Liver (tissue), 10 donors: ENCODE measurements at places on chromosomes 11 and 22.

GRCh38 chr11:118149493-118149892 lies 3.1 kb downstream of the SCN4B start:
- no peak overlapping the region for H3K4me3 ChIP-seq
- H3K4me1 ChIP-seq, result peaks cover 6% of the 10 kb centered on the region
- no peaks in the 10 kb centered on the region for H3K36me3 ChIP-seq
- DNase-seq, result no peak
- peaks cover 7% of the 10 kb centered on the region for H3K27me3 ChIP-seq

DNA sequence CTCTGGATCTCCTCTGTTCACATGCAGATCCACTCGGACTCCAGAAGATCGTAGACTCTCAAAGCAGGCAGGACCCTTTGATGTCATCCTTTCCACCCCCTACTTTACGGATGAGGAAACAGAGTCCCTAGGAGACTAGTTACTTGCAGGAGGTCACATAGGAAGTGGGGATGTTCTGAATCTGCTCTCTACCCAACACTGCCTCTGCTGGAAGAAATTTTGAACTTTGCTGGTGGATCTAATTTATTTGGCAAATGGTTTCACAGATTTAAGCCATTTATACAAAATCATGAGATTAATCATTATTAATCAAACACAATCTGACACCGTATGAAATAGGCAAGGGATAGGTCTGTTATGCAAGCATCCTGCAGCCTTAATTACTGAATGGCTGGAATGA lies 55.0 kb upstream of the USP47 start:
- DNase-seq, result no peak
- no peak overlapping the region for H3K27ac ChIP-seq
- peaks cover 2% of the 10 kb centered on the region for H3K27me3 ChIP-seq

GRCh38 chr11:66050581-66051231 lies 1.5 kb upstream of the SF3B2 start:
- H3K4me1 ChIP-seq, result peaks cover 35% of the 10 kb centered on the region
- peaks cover 3% of the 10 kb centered on the region for H3K36me3 ChIP-seq
- no peak overlapping the region for H3K4me3 ChIP-seq
- H3K27me3 ChIP-seq, result no peaks in the 10 kb centered on the region

- H3K4me1 ChIP-seq, result no peaks in the 10 kb centered on the region
- peaks cover 14% of the 10 kb centered on the region for H3K36me3 ChIP-seq
- no peak overlapping the region for H3K27ac ChIP-seq
- no peak overlapping the region for H3K4me3 ChIP-seq
Observed at GRCh38 chr22:40975366-40975765, 24.2 kb downstream of the RBX1 start.

GRCh38 chr11:108985236-108985944 lies 320.5 kb downstream of the DDX10 start:
- H3K36me3 ChIP-seq, result no peaks in the 10 kb centered on the region
- H3K4me3 ChIP-seq, result no peak overlapping the region
- no peak for DNase-seq
- H3K27me3 ChIP-seq, result no peaks in the 10 kb centered on the region

GRCh38 chr22:45977551-45978274 lies 751 bp upstream of the WNT7B start:
- H3K27ac ChIP-seq, result no peak overlapping the region
- H3K27me3 ChIP-seq, result peaks cover 5% of the 10 kb centered on the region
- no peaks in the 10 kb centered on the region for H3K36me3 ChIP-seq
- no peak for DNase-seq
- peaks cover 18% of the 10 kb centered on the region for H3K4me1 ChIP-seq

DNA sequence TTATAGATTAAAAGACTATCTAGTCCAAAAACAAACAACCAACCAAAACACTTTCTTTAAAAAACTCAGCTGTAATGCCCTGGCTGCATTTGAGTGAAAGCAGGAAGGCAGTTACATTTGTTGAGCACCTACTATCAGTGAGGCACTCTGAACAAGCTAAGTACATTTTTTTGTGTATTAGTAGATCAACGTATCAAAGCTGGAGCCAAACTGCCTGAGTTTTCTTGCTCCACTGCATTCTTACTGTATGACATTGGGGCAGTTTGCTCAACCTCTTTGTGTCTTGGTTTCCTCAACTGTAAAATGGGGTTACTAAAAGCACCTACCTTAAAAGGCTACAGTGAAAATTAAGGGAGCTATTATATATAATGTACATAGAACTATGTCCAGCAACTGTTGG lies 22.0 kb downstream of the COA4 start:
- no peaks in the 10 kb centered on the region for H3K4me1 ChIP-seq
- no peak for DNase-seq
- H3K4me3 ChIP-seq, result no peak overlapping the region
- H3K27me3 ChIP-seq, result no peaks in the 10 kb centered on the region
- no peaks in the 10 kb centered on the region for H3K36me3 ChIP-seq

- no peak overlapping the region for H3K4me3 ChIP-seq
- H3K27ac ChIP-seq, result no peak overlapping the region
- no peaks in the 10 kb centered on the region for H3K27me3 ChIP-seq
- DNase-seq, result no peak
- H3K36me3 ChIP-seq, result no peaks in the 10 kb centered on the region
Observed at GRCh38 chr22:27419473-27419872, 382.1 kb downstream of the MN1 start.
